ENCODE measurements at places on chromosomes 7 and 10.
A peak's percentile ranks its signal among the peaks of the same experiment; 100 is the strongest.

DNA sequence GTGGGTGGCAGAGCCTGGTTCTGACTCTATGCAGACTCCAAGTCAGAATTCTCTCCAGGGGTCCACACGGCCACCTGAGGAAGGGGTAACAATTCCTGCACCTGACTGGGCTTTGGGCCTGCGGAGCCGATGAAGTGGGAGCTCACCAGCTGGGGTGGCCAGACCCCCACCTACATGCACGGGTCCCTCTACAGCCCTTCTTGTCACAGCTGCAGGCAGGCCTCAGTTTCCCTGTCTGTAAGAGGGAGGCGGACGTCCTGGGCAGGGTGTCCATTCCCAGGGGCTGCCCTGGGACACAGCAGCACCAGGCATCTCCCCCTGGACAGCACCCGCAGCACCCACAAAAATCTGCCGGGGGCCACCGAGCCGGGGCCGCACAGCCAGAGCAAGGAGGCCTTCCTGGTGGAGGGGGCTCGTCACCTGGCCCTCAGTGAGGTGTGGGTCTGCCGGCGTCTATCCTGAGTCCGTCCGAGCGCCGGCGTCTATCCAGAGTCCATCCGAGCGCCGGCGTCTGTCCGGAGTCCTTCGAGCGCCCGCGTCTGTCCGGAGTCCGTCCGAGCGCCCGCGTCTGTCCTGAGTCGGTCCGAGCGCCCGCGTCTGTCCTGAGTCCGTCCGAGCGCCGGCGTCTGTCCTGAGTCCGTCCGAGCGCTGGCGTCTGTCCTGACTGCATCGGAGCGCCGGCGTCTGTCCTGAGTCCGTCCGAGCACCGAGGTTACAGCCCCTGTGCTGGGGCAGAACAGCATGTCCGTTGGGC, 65.1 kb downstream of the PDGFA start:
- no peak for DNase-seq

GRCh38 chr10:118204292-118204943, 137.7 kb downstream of the FAM204A start:
- no peak for DNase-seq

- DNase-seq = no peak
Measured at GRCh38 chr7:3083350-3083749, 39.7 kb upstream of the CARD11 start.

DNA sequence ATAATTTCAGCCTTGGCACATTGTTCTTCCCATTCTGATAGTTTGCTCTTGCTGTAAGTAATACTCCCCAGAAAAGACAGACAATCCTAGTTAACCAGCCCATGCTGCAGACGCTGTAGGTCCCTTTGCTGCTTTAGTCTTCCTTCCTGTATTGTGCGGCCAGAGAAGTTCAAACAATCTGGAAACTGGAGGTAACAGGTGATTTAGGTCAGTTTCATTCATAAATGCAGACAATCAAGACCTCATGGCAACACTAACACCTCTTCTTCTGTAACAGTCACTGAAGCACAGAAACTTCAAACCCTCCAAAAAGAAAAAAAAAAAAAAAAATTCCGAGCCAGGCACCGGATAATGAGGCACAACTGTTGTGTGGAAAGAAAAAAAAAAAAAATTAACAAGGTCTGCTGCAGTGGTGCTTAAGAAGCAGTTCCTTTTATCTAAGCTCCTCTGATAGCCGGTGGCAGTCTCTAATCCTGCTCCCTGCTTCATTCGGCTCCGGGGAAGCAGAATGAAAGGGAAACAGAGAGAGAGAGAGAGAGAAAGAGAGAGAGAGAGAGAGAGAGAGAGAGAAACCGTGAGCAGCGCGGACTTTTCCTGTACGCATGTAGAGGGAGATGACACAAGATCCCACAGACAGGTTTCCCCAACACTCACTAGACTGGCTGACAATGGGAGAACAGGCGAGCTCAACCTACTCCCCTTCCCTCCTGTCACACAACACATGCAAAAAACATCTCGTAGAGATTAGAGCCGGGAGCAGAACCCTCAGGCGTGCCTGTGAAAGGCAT, at the start of gene SEMA3A:
SEMA3A (minus strand) TSS at position 306 of the 788 bp plus-strand sequence; CDS start at position 103, 203 bp downstream.
- no peak for DNase-seq

DNA sequence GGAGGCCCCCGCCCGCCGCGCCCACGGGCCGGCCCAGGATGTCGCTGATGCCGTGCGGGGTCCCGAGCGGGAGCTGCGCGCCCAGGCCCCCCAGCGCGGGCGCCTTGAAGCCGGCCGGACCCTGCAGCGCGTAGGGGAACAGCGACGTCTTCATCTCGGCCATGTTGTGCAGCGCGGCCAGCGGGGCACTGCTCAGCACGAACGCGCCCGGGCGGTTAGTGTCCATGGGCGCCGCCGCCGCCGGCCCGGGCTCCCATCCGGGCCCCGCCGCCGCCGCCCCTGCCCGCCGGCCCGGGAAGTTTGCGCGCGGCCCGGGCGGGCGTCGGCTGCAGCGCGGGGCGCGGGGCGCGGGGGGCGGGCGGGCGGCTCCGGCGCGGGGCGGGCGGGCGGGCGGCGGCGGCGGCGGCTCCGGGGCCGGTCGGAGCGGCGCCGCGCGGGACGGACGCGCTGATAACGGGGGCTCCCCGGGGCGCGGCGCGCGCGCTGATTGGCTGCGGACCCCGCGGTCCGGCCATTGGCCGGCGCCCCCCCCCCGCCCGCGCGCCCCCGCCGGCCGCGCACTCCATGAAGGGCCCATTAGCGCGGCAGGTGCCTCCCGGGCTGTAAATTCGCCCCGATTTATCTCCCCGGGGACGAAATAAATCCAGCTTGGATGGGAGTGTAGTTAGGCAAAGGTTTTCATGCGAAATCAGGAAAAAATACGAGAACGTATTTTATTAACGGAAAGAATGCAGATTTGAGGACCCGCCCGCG, at the start of gene NKX6-2:
NKX6-2 (minus strand) TSS at position 425 of the 753 bp plus-strand sequence; CDS start at position 226, 199 bp downstream.
- no peak for DNase-seq

GRCh38 chr10:11986593-11987216, 55.9 kb downstream of the UPF2 start:
- peak; percentile 51 for DNase-seq

DNA sequence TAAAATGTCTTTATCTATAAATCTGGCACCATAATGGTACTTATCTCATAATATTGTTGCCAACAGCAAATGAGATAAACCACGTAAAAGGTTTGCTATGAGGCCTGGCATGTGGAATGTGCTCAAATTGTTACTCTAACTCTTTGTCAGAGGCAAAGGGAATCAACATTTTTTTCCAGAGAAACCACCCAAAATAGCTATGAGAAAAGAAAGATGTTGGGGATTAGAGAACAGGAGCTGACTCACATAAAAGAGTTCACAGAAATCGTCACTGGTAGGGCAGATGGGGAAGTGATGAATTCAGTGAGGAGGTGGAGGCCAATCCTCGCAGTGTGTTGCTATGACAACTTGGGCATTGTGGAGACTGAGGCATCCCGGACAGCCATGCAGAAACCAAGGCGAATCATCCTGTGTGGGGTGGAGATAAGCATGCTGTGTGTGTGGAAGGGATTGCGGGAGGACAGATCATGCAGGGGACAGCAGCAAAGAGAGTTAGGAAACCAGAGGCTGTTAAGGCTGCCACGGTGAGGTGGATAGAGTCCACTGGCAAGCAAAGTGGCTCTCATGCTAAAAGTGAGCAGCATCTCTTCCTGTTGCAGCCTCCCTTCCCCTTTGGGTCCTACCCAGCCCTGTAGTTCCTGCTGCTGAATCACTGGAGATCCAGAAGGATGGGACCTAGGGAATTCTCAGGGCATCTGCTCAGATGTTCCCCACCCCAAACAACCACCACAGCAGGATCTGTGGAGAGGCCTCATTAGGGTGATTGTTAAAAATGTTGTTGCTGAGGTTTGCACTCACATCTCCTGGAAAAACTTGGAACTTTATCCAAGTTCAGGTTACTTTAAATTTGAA, 103.9 kb downstream of the CUBN start:
- DNase-seq = no peak

GRCh38 chr10:61271127-61271780, 181.9 kb downstream of the TMEM26 start:
- no peak for DNase-seq

- DNase-seq = peak; percentile 21
Measured at GRCh38 chr10:122565766-122566206, 5.2 kb downstream of the DMBT1 start.

GRCh38 chr10:128147669-128148068, 21.4 kb upstream of the MKI67 start:
- DNase-seq = no peak

GRCh38 chr7:518630-519483, 789 bp downstream of the PDGFA start:
- no peak for DNase-seq

DNA sequence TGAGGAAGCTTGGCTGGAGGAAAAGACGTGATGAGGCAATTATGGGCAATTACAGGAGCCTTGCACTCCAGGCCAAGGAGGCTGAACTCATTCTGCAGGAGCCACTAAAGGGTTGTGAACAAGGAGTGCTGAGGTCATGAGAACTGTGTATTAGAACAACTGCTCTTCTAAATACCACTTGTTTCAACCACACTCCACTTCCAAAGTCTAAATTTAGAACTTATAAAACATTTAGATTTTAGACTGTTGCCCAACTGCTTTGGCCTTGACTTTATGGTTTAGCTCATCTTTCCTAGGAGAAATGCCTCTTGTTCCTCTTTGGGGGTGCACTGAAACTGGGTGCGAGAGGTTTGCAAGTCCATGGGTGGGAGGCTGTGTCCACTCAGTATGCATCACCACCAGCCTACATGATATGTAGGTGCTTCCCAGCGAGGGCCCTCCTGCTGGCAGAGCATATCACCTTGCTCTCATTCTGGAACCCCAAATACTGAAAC, 199.7 kb upstream of the AOAH start:
- no peak for DNase-seq

GRCh38 chr7:75614401-75614800, 122.3 kb downstream of the SPDYE5 start:
- DNase-seq = no peak

- no peak for DNase-seq
Measured at GRCh38 chr10:17984056-17984455, 32.3 kb downstream of the SLC39A12 start.

DNA sequence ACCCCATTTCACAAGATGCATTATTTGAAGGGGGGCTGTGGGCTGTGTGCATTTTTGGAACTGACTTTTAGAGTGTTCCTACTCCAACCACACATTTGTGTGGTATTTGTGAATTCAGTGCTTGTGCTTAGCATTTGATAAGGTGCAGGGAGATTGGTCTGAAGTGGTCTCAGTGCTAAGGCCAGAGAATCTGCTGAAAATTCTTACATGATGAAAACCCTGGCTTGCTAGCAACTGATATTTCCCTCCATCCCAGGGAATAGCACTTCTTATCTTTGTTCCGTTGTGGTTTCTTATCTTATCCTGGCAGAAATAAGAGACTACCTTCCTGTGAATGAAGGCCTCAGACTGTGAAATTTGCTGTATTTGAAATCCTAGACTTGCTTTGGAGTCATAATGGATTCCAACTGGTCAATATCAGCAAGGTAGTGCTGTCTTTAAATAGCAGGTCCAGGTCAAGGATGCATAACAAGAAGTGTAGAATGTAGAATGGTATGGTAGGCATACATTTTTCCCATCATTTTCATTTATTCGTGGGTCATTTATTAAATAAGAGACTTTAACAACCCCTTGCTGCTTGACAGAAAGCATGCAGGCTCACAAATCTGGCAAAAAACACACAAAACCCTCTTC, 986.9 kb downstream of the REEP3 start:
- DNase-seq = no peak

- DNase-seq = no peak
Measured at GRCh38 chr7:45682836-45683555, 108.8 kb downstream of the ADCY1 start.

DNA sequence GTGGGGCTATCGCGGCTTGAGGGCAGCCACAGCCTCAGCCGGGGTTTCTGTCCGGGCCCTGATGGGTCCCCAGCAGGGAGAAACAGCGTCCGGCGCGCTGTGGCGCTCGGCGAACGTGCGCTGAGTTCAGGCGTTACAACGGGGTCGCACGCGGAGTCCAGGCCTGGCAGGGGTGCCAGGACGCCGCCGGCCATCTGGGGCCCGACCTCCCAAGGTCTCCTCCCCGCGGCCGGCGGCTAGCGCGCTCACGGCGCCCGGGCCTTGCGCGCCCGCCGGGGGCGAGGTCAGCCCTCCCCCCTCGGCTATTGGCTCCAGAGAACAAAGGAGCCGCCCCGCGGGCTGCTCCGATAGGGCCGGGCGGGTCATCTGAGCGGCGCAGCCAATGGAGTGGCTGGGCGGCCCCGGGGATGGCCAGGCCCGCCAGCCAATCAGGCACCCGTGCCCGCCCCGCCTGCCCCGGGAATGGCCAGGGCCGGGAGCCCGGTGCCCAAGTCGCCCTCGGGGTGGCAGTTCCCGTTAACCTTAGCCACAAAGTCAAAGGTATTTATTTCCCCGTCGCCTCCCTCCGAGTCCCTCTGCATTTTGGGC, at the start of gene ZNF775:
ZNF775 (plus strand) TSS at position 478 of the 588 bp plus-strand sequence. CDS start 9,141 bp downstream, outside the sequence.
- DNase-seq = peak; percentile 73

DNA sequence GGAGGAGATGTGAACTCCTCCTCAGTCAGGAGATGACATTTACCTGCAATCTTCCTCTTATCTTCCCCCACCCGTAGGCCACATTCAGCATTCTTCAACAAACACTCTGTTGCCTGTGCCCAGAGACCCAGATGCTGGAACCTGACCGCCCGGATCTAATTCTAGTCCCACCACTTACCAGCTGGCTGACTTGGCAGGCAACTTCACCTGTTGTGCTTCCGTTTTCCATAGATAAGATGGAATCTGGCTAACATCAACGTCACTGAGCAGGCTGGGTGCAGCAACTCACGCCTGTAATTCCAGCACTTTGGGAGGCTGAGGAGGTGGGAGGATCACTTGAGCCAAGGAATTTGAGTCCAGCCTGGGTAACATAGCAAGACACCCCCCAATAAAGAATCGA, 21.3 kb upstream of the FXYD4 start:
- no peak for DNase-seq

GRCh38 chr10:112175409-112175808, 8.2 kb downstream of the GPAM start:
- no peak for DNase-seq

DNA sequence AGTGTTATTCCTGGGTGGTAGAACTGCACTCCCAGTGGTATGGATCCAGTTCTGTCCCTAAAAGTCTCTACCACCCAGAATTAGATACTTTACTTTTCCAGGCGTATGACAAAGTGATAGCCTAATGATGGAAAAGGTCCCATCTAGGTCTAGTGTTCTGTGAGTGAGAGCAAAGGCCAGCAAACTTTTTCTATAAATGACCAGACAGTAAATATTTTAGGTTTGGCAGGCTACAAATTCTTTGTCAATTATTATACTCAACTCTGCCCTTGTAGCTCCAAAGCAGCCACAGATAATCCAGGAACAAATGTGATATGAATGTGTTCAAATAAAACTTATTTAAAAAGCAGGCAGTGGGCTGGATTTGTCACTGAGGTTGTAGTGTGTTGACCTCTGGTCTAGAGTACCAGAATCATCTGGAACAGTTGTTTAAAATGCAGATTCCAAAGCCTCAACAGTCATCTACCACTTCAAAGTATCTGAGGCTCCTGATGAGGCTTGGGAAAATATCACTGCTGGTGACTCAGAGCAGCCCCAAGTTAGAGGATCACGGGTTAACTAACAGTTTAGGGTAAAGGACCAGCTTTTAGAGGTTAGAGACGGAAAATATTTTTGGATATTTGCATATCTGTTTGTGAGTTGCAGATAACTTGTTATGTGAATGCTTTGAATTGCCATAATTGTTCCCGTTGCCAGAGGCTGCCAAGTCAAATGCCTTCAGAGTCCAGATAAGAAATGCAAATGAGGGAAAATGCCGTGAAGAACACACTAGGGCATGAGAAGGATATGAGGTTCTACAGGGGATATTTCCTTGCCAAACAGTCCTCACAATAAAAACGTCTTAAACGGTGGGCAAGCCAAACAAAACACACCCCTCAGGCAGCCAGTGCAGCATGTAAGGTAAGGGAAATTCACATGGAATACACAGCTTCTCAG, 19.4 kb downstream of the NRAP start:
- DNase-seq = no peak

- no peak for DNase-seq
Measured at GRCh38 chr7:39702133-39702532, 78.8 kb downstream of the RALA start.

Measured in activated naive CD4-positive, alpha-beta T cell (primary cell).